ENCODE measurements at places on chromosomes 12 and 14. TPM values are rescaled to one million over a fixed set of nuclear protein-coding genes. Genes with fewer than 3 reads are reported as not detected.

MUCL1 gene
- total RNA-seq: not detected

ACOT6 gene
- total RNA-seq: not detected

- peaks cover 2% of the 10 kb centered on the region for H3K27me3 ChIP-seq
- H3K36me3 ChIP-seq: no peaks in the 10 kb centered on the region
- H3K4me1 ChIP-seq: peaks cover 19% of the 10 kb centered on the region
- H3K27ac ChIP-seq: no peak overlapping the region
These were observed 660.8 kb downstream of the TMEM121 start for GRCh38 chr14:106187216-106187615.

SSPN gene
- total RNA-seq: not detected

DNA sequence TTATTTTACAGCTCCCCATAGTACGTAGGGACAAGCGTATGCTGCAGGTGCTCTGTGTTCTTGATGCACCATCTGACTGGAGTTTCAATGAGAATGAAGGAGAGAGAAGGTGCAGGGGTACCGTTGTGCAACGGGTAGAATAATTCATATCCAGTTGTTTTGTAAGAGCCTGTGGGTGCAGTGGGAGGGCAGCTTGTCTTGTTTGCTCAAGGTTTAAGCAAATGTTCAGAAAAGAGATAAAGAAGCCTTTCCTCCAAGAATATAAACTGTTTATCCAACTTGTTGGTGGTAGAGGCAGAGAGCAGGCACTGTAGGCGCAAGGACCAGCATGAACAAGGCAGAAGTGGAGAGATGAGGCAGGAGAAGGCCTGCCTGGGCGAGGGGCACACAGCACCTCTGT is 64.2 kb downstream of the ADCK1 start:
- H3K27me3 ChIP-seq: no peaks in the 10 kb centered on the region
- DNase-seq: no peak
- H3K27ac ChIP-seq: no peak overlapping the region
- no peak overlapping the region for H3K4me3 ChIP-seq

PGF gene
- 0.27 TPM for total RNA-seq

PCBP2 gene
- total RNA-seq: 973 TPM

DNA sequence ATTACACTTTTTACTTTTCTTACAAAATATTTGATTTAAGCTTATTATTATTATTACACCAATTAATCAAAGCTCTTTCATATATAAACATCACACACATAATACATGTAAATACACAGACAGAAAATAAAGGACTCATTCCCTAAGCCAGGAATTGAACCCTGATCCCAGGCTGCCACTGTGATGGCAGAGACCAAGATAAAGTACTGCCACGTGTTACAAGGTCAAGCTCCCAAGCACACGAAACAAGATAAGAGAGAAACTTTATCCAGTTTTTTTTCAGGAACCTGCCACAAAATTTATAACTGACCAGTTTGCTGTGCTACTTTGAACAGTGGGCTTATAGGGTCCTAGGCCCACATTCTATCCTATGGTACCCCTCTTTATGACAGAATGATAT is 111.3 kb downstream of the EML1 start:
- H3K36me3 ChIP-seq: no peaks in the 10 kb centered on the region
- peaks cover 3% of the 10 kb centered on the region for H3K27me3 ChIP-seq
- DNase-seq: no peak
- H3K4me3 ChIP-seq: no peak overlapping the region

GRCh38 chr12:70748809-70749208 is 111.6 kb upstream of the PTPRB start:
- H3K27me3 ChIP-seq: peaks cover 2% of the 10 kb centered on the region
- H3K27ac ChIP-seq: no peak overlapping the region
- no peaks in the 10 kb centered on the region for H3K4me1 ChIP-seq
- no peaks in the 10 kb centered on the region for H3K36me3 ChIP-seq
- no peak overlapping the region for H3K4me3 ChIP-seq

DNA sequence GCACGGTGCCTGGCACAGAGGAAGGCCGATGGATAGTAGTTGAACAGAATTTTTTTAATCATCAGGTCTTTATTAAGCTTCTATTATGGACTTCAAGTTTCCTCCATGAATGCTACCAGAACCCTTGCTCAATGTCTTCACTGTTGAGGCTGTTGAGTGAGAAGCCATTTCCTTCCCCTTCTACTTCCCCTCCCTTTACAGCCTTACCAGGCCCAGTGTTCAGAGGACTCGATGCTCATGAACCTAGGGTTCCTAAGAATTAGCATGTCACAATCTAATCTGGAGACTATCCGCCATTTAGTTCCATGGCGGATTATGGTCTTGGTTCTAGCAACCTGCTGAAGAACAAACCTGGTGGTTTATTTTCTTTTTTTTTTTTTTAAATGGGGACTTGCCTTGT is 17.7 kb downstream of the ETV6 start:
- H3K27ac ChIP-seq: no peak overlapping the region
- DNase-seq: no peak
- H3K27me3 ChIP-seq: no peaks in the 10 kb centered on the region
- H3K4me1 ChIP-seq: peaks cover 43% of the 10 kb centered on the region

- peaks cover 10% of the 10 kb centered on the region for H3K4me1 ChIP-seq
- H3K27me3 ChIP-seq: no peaks in the 10 kb centered on the region
- no peaks in the 10 kb centered on the region for H3K36me3 ChIP-seq
These were observed 16.5 kb upstream of the KRT78 start for GRCh38 chr12:52865090-52865944.

ERP29 gene
- 82.9 TPM for total RNA-seq

- DNase-seq: peak; percentile 90
- H3K4me1 ChIP-seq: peaks cover 87% of the 10 kb centered on the region
- H3K4me3 ChIP-seq: peak overlapping the region; percentile 62
These were observed 27.1 kb downstream of the DAD1 start for GRCh38 chr14:22561661-22562579.

DNA sequence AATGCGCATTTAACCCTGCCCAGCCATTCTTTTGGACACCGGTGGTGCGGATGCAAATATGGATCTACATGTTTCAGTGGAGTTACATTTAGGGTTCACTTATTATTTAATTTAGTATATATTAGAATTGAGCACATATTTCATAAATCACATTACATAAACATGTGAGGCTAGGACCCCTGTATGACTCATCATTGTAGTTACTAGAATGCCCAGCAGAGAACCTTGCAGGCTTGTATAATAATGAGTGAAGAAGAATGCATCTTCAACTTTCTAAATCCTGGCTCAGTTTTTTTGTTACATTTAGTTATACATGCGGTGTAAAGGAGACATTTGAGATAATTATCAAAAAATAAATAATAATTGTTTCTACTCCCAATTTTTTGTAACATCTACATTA is 369.0 kb downstream of the ATP23 start:
- peaks cover 2% of the 10 kb centered on the region for H3K27me3 ChIP-seq
- no peak overlapping the region for H3K27ac ChIP-seq
- H3K36me3 ChIP-seq: no peaks in the 10 kb centered on the region
- H3K4me3 ChIP-seq: no peak overlapping the region
- no peaks in the 10 kb centered on the region for H3K4me1 ChIP-seq

BATF gene
- total RNA-seq: 47.0 TPM

GRCh38 chr14:77808250-77808649 is 8.3 kb downstream of the ADCK1 start:
- no peak for DNase-seq
- no peak overlapping the region for H3K27ac ChIP-seq
- no peak overlapping the region for H3K4me3 ChIP-seq
- peaks cover 4% of the 10 kb centered on the region for H3K4me1 ChIP-seq
- H3K36me3 ChIP-seq: no peaks in the 10 kb centered on the region

- H3K27me3 ChIP-seq: no peaks in the 10 kb centered on the region
- H3K4me1 ChIP-seq: no peaks in the 10 kb centered on the region
- no peak overlapping the region for H3K27ac ChIP-seq
These were observed 706.8 kb downstream of the GALC start for GRCh38 chr14:87286191-87286590.

- no peaks in the 10 kb centered on the region for H3K36me3 ChIP-seq
- H3K27me3 ChIP-seq: no peaks in the 10 kb centered on the region
- H3K27ac ChIP-seq: no peak overlapping the region
- H3K4me1 ChIP-seq: peaks cover 6% of the 10 kb centered on the region
- no peak overlapping the region for H3K4me3 ChIP-seq
- no peak for DNase-seq
These were observed 115.0 kb downstream of the DACT1 start for GRCh38 chr14:58752771-58753201.

DNA sequence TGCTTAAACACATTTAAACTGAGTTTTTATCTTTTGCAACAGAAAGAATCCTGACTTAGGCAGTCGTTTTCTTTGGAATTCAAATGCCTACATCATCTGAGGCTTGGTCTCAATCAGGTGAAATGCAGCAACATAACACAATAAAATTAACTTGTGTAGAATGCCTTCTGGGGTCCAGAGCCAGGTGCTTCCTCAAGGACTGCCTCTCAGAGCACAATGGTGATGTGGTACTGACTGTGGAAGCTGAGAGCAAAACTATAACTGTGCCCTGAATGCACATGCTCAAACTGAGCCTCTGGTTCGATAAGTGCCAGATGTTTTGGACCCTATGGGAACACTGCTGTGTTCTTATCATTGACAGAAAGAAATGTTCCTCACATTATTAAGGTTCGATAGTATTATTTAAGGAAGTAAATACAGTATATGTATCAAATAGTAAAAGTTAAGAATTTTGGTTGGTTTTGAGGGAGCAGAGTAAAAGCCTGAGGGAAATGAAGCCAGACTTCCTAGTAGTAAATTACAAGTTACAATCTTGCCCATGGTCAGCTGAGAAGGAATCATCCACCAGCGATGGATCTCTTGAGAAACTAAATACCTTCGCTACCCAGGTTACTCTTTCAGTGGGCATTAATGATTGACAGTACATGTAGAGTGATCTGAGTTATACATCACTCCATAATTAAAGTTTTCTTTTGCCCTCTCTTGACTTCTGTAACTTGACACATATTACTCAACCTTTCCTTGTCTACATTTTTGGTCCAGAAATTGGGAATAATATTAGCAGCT is 122.9 kb upstream of the ATP2B1 start:
- no peak overlapping the region for H3K4me3 ChIP-seq
- H3K4me1 ChIP-seq: no peaks in the 10 kb centered on the region
- no peak for DNase-seq

KANSL2 gene
- total RNA-seq: 45.9 TPM

- H3K4me3 ChIP-seq: no peak overlapping the region
- H3K36me3 ChIP-seq: no peaks in the 10 kb centered on the region
- H3K4me1 ChIP-seq: no peaks in the 10 kb centered on the region
- no peak for DNase-seq
These were observed 580.2 kb downstream of the MED13L start for GRCh38 chr12:115697340-115697739.

GRCh38 chr12:99042226-99042625 is 397.1 kb downstream of the APAF1 start:
- no peak for DNase-seq
- H3K4me3 ChIP-seq: no peak overlapping the region
- H3K27ac ChIP-seq: no peak overlapping the region
- H3K27me3 ChIP-seq: peaks cover 3% of the 10 kb centered on the region

DNA sequence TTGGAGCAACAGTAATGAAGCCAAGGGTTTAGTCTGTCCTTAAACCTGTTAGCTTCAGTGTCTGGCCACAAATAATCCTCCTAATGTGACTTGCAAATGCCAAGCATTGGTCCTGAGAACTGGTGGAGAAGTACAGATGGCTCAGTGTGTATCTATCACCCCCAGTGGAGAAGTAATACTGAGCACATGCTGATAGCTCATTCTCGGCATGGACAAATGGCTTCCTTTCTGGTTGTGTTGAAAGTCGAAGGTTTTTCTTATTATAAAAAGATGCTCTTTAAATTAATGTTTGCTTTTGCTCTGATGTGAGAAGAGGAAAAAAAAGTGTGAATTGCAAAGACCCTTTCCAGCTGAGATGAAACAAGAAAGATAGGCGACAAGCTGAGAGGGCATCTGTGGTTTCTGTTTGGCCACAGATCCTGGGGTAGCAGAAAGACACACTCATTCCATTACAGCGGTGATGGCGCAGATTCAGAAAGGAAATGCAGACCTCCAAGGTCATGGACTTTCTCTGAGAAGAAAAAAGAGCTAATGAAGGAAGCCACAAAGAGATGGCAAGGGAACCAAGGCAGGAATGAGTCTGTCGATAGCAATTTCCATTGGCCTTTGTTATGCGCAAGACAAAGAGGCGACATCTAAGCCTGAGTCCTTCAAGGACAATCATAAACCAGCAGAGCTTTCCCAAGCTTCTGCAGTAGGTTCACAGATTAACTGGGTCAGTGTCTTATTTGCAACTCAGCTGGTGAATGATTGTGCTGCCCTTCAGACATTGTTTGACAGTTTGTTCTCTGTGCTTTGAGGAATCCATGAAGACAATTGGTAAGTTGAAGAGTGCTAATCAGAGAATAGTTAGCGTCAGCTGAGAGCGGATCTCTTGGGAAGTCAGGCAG is 155.5 kb upstream of the RGS6 start:
- peak overlapping the region; percentile 7 for H3K27ac ChIP-seq
- DNase-seq: peak; percentile 69
- H3K4me1 ChIP-seq: peaks cover 13% of the 10 kb centered on the region
- peaks cover 5% of the 10 kb centered on the region for H3K36me3 ChIP-seq
- H3K27me3 ChIP-seq: peaks cover 33% of the 10 kb centered on the region

- peaks cover 7% of the 10 kb centered on the region for H3K27me3 ChIP-seq
- H3K36me3 ChIP-seq: no peaks in the 10 kb centered on the region
- no peaks in the 10 kb centered on the region for H3K4me1 ChIP-seq
- no peak overlapping the region for H3K27ac ChIP-seq
These were observed 8.3 kb upstream of the GNS start for GRCh38 chr12:64767495-64767894.

DNA sequence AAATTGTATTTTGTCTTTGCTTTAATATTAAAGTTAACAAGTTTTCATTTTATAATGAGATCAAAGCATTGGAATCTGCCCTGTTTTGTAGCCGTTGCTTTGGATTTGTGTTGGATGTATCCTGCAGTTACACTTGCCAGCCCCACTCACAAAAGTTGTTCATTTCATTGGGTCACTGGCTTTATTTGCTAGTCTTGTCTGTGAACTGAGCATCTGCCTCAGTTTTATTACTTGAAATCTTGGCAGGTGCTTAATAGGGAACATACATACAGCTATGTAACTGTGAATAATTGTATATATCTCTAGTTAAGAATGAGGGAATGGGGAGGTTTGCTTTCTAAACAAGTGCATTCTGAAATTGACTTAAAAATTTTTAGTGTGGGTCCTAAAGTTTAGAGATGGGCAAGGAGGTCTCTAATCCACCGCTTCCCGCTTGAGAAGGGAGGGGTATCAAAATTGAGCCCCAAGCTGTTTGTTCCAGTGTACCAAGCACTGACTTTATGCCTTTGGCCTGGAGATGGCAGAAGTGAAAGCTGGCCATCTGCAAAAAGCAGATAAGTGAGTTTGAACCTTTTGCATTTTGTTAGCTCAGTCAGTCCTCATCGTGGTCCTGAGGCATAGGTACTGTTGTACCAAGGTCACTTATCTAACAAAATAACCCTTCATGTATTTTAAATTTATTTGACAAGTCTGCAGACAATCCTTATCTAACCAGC is 9.3 kb downstream of the EIF5 start:
- no peak overlapping the region for H3K4me3 ChIP-seq
- no peaks in the 10 kb centered on the region for H3K27me3 ChIP-seq
- H3K27ac ChIP-seq: peak overlapping the region; percentile 21
- peaks cover 58% of the 10 kb centered on the region for H3K36me3 ChIP-seq
- peaks cover 28% of the 10 kb centered on the region for H3K4me1 ChIP-seq

DNA sequence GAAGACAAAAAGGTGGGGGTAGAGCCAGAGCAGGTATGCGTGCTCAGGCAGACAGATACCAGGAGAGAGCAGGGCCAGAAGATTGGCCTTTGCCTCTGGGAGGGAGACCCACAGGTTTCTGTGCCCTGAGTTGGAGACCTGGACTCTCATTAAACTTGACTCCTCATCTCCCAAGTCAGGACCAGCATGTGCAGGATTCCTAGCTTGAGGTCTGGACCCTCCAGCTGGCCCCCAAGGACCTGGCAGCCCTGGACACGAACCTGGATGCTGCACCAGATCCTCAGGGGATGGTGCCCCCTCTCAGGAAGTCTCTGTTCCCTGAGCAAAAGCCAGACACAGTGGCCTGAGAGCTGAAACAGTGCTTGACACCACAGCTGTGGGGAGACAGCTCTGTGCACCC is 10.5 kb upstream of the KRT73 start:
- DNase-seq: no peak
- no peaks in the 10 kb centered on the region for H3K27me3 ChIP-seq
- H3K27ac ChIP-seq: no peak overlapping the region
- no peak overlapping the region for H3K4me3 ChIP-seq
- H3K4me1 ChIP-seq: peaks cover 51% of the 10 kb centered on the region
